IPS DF 19.7 (cell line): ENCODE measurements at places on chromosomes 11 and 22.

DNA sequence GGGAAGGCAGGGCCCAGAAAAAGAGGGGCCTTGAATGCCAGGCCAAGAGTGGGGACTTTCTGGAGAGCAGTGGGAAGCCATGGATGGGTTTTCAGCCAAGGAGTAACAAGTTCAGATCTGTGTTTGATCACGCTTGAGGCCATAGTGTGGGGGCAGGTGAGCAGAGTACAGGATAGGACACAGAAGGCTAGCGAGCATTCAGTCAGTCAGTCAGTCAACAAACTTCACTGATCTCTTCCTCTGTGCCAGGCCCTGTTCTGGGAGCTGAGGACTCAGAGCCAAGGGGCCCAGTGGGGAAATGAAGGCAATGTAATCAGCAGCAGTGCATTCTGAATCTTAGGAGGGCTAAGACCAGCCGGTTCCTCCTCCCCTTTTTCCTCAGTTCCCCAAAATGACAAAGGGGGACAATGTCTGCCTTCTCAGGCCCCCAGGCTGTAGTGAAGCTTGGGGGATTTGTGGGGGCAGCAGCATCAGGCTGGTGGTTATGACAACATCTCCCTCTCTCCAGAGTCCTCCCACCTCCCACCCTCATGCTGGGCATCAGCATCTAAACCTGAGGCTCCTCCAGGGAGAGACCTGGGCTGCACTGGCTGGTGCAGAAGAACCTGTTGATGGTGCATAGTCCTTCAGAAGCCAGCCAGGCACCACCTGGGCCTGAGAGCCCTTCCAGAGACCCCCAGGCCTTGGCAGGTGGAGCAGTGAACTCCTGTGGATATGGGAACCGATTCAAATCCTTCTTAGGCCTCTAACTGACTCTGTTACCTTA is 42.9 kb upstream of the TPBGL start:
- DNase-seq, result no peak

DNA sequence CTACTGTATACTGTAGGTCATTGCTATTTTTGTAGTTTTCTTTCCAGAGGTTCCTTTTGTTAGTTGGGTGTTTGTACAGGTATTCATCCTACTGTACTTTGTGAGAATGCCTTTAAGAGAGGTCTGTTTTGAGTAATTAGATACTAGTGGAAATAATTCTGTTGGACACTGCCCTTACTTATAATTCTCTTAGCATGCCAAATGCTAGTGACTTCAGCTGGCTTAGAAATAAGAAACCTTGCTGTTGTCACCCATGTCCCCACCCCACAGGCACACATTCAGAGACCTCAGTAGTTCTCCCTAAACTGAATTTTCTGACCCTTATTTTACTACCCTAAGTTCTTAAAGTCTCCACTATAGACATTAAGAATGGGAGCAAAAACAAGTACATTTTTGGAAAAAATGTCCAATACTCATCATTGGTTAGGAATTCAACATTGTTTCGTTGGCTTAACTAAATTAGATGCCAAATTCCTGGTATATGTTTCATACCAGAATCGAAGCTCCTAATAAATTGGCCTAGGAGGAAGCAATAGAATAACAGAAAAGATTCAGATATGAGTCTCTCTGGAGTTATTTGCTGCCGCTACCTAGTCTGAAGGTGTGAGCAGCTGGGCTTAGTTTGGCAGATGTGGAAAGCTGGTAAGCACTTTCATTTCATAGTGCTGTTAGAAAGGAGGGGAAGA is 28.4 kb downstream of the ZNF143 start:
- no peak for DNase-seq

- DNase-seq, result no peak
These were observed 16.3 kb upstream of the CYP2R1 start for GRCh38 chr11:14908214-14908880.

DNA sequence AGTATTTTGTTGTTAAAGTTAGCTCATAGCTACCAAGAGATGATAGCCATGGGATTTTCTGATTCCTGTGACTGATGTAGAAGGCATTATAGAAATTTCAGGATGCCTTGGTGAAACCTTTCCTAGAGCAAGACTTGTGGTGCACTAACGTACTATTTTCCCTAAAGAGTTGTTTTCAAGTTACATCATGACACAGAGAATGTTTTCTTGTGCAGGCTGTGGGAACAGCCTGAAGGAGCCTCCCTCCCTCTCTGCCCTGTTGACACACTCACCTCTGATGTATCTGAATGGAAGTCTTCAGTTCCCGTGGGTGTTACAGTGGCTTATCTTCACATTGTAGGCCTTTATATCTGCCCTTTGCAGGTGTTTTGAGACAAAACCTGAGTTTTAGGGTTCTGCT is 121.6 kb downstream of the LDLRAD3 start:
- DNase-seq, result no peak

- DNase-seq, result no peak
These were observed 18.5 kb upstream of the MUC2 start for GRCh38 chr11:1055990-1056771.

DNA sequence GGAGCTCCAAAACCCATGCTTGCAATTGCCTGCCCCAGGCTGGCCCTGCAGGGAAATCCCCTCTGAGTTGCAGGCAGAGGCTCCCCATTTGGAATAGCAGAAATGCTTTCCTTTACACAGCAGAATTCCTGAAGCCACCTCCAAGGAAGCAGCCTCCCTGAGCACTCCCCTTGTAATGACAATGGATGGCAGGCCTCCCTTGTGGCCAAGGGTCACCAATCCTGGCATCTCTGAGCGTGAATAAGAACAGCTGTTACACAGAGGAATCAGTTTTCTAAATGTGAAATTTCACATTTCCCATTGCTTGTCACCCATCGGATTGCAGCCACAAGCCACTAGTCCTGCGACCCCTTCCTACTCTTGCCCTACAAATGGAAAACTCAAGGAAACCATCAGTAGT is 107.6 kb downstream of the GALNT18 start:
- no peak for DNase-seq

GRCh38 chr11:27274854-27275395 is 88.1 kb downstream of the CCDC34 start:
- DNase-seq, result no peak
